GM23338 (cell line): ENCODE measurements at places on chromosomes 16 and 17. TPM values are rescaled to one million over a fixed set of nuclear protein-coding genes. Genes with fewer than 3 reads are reported as not detected.

The RGS9 gene
- 29.6 and 29.8 TPM in 2 replicates for polyA plus RNA-seq

The LASP1 gene
- 48.5 and 48.7 TPM in 2 replicates for polyA plus RNA-seq

The DLX3 gene
- polyA plus RNA-seq = 0.19 and 0.27 TPM in 2 replicates

The OTOA gene
- polyA plus RNA-seq = 0.16 TPM in 1 of 2 replicates, not detected in the other

The ZNF747 gene
- polyA plus RNA-seq = 3.0 and 4.2 TPM in 2 replicates
